ENCODE measurements at places on chromosomes 6 and 20.

DNA sequence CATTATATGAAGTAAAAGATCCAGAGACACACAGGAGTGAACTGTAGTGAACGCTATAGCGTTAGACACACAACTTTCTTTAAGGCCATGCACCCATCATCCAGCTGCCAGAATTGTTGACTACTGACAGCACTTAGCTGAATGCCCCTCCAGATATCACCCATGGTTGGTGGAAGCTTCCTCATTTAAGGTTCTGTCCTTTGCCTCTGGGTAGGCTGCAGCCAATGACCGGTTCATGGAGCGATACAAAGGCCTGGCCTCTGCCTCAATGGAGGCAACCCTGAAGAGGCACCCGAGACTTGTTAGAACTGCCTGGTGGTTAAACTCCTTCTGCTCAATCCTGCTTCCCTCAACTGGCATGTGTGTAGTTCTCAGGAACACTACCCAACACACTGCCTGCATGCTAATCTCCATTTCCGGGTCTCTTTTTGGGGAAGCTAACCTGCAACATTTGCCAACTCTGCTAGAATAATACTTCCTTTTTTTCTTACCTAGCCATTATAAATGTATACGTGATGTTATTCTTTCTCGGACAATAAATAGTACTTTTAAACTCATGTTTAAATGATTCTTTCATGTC is 49.8 kb upstream of the THEMIS start:
- no peak for DNase-seq

GRCh38 chr6:56101141-56101553 is 146.2 kb downstream of the COL21A1 start:
- no peak for DNase-seq

- no peak for DNase-seq
Measured at GRCh38 chr6:80077067-80077466, 29.4 kb upstream of the BCKDHB start.

DNA sequence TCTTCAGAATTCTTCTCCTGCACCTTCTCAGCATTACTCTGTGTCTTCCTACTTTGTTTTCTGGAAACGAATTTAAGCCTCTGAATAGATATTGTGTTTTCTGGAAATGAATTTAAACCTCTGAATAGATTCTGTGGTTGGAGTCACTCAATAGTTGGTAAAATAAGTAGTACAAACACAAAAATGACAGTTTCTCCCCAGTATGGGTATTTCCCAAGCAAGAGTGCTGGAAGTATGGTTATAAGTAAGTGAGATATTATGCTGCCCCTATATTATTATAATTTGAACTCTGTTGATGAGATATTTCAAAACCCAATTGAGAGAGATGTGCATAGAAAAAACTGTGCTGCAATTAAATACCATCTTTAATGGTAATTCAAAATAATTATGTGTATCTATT is 94.9 kb downstream of the TINAG start:
- no peak for DNase-seq

- DNase-seq = no peak
Measured at GRCh38 chr20:33401921-33402369, 626 bp upstream of the CDK5RAP1 start.

GRCh38 chr6:145845557-145845956 is 31.0 kb upstream of the FBXO30 start:
- DNase-seq = no peak

- DNase-seq = no peak
Measured at GRCh38 chr6:42571611-42572342, 7.9 kb downstream of the UBR2 start.

DNA sequence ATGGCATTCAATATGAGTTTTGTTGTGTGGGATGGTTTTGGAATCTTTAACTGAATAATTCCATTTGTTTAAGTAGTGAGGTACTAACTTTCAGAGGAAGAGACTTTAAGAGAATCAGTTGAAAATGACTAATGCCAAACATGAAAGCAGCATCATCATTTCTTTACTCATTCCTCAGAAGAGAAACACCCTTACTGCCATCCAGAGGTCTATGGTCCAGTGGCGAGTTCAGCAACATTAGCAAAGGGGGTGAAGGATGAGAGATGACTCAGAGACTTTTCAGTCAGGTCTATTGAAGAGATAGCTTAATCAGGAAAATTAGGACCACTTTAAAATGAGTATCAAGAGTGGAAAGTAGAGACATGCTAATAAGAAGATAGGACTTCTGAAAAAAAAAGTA is 118.8 kb downstream of the COL19A1 start:
- DNase-seq = no peak

GRCh38 chr6:112874881-112875280 is 527.8 kb downstream of the RFPL4B start:
- no peak for DNase-seq

GRCh38 chr6:34196116-34196832 is 40.4 kb upstream of the HMGA1 start:
- DNase-seq = peak; percentile 78

- DNase-seq = no peak
Measured at GRCh38 chr20:36177716-36178115, 23.2 kb downstream of the EPB41L1 start.

GRCh38 chr6:154441995-154442310 is 68.5 kb downstream of the CNKSR3 start:
- DNase-seq = no peak

DNA sequence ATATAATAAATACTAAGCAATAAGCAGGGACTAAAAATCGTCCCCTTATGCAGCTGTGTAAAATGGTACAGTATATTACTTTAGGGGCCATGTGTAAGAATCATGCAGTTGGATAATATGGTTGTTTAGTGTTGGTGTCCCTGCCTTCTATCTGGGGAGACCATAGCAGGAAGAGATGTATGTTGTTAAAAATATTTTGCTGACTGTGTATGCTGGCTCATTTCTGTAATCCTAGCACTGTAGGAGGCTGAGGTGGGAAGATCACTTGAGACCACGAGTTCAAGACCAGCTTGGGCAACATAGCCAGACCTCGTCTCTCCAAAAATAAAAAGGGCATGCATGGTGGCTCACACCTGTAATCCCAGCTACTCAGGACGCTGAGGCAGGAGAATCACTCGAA is 5.6 kb downstream of the PANK2 start:
- DNase-seq = no peak

- no peak for DNase-seq
Measured at GRCh38 chr6:3415082-3415453, 41.8 kb downstream of the SLC22A23 start.

Measured in effector memory CD4-positive, alpha-beta T cell (primary cell).